ENCODE measurements at places on chromosomes 3 and 15. TPM values are rescaled to one million over a fixed set of nuclear protein-coding genes. Genes with fewer than 3 reads are reported as not detected.

DNA sequence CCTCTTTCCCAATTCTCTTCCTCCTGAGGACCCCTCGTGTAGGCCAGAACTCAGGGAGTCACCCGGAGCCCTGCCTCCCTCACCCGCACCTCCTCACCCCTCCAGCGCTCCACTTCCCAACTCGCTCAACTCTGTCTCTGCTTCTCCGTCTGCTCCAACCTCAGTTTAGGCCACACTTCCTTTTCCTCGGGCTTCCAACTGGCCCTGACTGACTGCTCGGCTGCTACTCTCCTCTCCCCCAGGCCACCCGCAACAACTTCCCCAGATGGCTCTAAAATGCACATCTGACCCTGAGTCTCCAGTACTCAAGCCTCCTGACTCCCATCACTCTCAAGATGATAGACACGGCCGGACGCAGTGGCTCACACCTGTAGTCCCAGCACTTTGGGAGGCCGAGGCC lies 23.6 kb downstream of the TMEM44 start:
- no peak for DNase-seq

DNA sequence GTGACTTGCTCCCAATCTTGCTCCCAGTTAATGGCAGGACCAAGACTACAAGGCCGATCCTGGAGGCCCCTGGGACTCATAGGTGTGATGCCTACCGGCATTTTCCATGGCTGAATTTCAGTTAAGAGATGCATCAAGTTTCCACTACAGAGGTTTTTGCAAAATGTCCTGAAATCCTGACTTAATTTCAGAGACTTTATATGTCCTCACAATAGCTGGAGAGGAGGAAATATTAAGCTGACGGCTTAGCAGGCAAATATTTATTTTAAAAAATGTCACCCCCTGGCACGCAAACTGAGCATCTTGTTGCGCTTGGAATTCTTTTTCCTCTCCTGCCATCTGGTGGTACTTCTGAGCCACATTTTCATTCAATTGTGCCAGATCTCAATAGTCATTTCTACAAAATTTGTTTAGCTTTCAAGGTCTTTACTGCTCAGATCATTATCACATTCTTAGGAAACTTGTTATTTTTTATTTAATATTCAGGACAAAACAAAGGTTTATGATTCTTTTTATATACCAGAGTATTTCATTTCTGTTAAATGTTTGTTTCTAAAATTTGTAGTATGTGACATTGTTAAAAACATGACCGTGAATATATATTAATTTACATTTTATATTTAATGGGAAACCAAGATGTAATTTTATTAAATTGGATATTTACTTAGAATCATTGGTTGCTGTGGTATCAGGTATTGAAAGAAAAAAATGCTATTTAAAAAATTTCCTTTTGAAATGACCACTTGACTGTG lies 189.2 kb upstream of the THRB start:
- DNase-seq, result no peak

DNA sequence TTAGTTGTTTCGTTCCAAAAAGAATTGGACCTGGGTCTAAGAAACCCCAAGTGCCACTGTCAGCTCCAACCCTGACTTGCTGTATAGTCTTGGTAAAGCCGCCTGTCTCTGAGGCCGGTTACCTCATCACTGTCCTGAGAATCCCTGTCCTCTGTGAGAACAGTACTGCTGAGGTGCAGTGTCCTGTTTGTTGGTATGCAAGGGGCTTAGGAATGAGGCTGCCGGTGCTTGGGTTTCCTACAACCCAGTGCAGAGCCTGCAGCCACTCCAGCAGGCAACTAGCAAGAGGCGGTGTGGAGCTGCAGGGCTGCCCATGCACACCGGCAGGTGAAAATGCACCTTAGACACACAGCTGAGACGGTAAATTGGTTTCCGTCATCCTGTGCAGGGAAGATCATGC lies 52.0 kb upstream of the ATG7 start:
- DNase-seq, result no peak

DNA sequence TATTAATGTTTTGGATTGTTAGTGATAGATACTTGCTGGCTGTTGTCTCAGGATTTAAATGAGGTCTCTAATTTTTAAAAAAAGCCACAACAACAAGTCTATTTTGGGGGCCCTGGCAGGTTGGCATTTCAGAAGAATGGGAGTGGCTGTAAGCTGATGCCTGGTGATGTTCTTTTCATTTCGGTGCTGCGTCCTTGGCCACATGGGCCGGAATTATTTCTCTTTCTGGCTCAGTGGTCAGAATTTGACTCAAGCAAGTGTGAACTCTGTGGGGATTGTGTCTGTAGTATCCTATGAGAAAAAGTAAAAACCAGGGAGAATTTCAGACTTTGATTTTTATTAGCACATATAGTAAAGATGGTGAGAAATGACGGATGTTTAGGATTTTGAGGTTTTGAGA lies 203.0 kb downstream of the AKAP13 start:
- no peak for DNase-seq

- no peak for DNase-seq
These were observed 432.0 kb upstream of the TBL1XR1 start for GRCh38 chr3:177629276-177629675.

Gene SOX14
- total RNA-seq, result 0.44 TPM

Gene NTRK3
- 2.1 TPM for total RNA-seq
